ENCODE measurements at places on chromosomes 12 and 14. TPM values are rescaled to one million over a fixed set of nuclear protein-coding genes. Genes with fewer than 3 reads are reported as not detected.

DNA sequence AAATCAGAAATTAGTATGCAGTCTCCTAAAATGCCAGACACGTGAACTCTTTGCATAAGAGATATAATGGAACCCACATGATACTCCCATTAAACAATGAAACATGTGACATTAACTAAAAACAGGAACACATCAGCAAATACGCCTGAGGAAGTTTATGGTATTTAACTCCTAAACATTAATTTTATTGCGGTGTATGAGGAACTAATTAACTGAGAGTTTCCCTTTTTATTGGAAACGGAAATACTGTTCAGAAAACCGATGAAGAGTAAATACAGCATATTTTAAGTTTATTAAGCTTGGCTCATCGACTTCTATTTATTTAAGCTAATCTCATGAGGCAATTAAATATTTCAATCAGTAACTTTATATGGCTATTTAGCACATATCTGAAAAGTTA is 290.3 kb downstream of the SOX5 start:
- no peak overlapping the region for H3K4me3 ChIP-seq
- H3K27ac ChIP-seq: no peak overlapping the region
- H3K27me3 ChIP-seq: no peaks in the 10 kb centered on the region
- no peak for DNase-seq
- no peaks in the 10 kb centered on the region for H3K4me1 ChIP-seq
- no peaks in the 10 kb centered on the region for H3K36me3 ChIP-seq

TAS2R8 gene
- total RNA-seq: not detected

TAS2R10 gene
- not detected for total RNA-seq

SLC38A4 gene
- not detected for total RNA-seq

DNA sequence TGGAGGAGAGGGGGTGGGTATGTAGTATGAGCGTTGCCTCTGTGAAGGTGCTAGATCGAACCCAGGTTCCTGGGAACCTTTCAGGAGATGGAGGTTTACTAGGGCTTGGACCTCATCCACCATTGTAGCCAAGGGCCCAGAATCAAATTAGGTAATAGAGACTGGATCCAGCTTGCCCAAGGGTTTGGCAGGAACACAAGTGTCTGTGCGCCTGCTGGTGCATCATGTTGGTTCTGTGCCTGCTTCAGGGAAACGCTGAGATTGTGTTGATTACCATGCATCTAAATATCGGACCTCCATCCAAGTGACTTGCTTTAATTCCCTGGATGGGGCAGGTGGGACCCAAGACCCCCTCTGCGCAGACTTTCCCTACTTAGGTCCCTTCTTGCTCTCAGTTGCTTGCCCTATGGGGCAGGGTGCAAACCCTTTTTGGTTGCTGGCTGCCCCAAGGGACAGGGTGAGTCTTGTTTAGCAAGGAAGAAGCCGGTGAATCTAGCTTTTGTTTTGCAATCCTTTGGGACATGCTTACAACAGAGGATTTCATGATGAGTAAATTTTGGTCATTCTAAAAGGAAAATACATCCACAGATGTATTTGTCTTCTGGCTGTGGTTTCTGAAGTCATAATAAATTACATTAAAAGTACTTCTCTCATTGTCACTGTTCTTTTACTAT is 189.8 kb upstream of the PRICKLE1 start:
- no peak overlapping the region for H3K4me3 ChIP-seq
- no peak overlapping the region for H3K27ac ChIP-seq
- H3K36me3 ChIP-seq: no peaks in the 10 kb centered on the region
- DNase-seq: no peak
- peaks cover 2% of the 10 kb centered on the region for H3K27me3 ChIP-seq
- no peaks in the 10 kb centered on the region for H3K4me1 ChIP-seq

DNA sequence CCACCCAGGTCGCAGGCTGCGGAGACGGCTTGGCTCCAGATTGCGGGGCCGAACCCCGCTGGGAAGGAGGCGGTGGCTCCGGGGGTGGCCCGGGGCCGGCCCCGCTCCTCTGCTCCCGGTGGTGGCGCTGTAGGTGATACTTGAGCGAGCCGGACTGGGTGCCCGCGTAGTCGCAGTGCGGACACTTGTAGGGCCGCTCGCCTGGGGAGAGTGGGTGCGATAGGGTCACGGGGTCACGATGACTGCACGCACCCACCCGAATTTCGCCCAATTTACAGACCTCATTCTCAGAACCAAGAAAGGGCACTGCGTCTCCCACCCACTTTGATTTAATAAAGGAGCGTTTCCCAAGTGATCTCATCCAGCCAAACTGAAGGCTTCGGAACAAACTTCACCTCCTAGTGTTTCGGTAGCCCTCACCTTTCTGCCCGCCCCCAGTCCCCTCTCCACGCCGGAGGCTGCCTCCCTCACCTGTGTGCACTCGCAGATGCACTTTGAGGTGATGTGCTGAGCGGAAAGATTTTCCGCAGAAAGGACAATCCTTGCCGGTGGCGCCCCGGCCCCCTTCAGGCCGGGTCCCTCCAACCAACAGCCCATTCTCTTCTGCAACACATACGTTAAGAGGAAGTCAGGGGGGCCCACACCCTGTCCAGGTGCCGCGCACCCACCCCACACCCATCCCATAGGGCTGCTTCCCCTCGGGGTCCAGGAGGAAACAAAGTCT is 7.4 kb downstream of the ZNF219 start:
- H3K36me3 ChIP-seq: no peaks in the 10 kb centered on the region
- peaks cover 18% of the 10 kb centered on the region for H3K4me1 ChIP-seq
- no peak for DNase-seq
- no peaks in the 10 kb centered on the region for H3K27me3 ChIP-seq
- H3K4me3 ChIP-seq: no peak overlapping the region

- DNase-seq: no peak
- no peaks in the 10 kb centered on the region for H3K4me1 ChIP-seq
- H3K27ac ChIP-seq: no peak overlapping the region
- H3K27me3 ChIP-seq: peaks cover 6% of the 10 kb centered on the region
- no peaks in the 10 kb centered on the region for H3K36me3 ChIP-seq
Measured at GRCh38 chr12:100953677-100954076, 159.1 kb downstream of the ANO4 start.

DNA sequence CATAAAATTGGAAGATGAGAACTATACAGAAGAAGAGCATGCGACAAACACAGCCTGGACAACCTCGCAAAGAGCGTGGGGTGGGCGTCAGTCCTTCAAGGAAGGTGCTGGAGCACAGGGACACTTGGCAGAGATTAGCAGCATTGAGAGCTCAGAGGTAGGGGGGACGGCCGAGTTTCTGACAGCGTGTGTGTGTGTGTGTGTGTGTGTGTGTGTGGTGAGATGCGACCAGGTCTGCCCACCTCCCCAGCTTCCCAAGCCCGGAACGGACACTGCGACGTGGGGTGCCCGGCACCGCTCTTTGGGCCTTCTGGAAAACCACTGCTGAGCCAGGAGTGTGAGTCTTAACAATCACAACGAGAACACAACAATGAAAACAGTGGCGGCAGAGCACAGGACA is 17.9 kb upstream of the FBXO21 start:
- H3K4me3 ChIP-seq: no peak overlapping the region
- no peak overlapping the region for H3K27ac ChIP-seq
- DNase-seq: no peak
- H3K27me3 ChIP-seq: peaks cover 4% of the 10 kb centered on the region
- no peaks in the 10 kb centered on the region for H3K4me1 ChIP-seq
